ENCODE measurements at places on chromosomes 16 and 17. TPM values are rescaled to one million over a fixed set of nuclear protein-coding genes. Genes with fewer than 3 reads are reported as not detected.

The FNDC8 gene
- not detected for total RNA-seq

The FBXO39 gene
- 0.15 TPM for total RNA-seq

The FOXC2 gene
- 1.0 TPM for total RNA-seq

The ABCA6 gene
- 37.1 TPM for total RNA-seq

The LPCAT2 gene
- total RNA-seq, result 31.0 TPM

The RETREG3 gene
- total RNA-seq, result 50.0 TPM

The CALB2 gene
- 0.33 TPM for total RNA-seq

The MYBBP1A gene
- 41.3 TPM for total RNA-seq

The ZNF750 gene
- under 0.01 TPM for total RNA-seq

The KLHL11 gene
- 28.7 TPM for total RNA-seq

The CD300E gene
- total RNA-seq, result not detected

The KRT27 gene
- not detected for total RNA-seq

The SLC39A11 gene
- total RNA-seq, result 29.5 TPM

The CES3 gene
- 1.9 TPM for total RNA-seq

The CLDN7 gene
- total RNA-seq, result 6.5 TPM

The MYLK3 gene
- 0.15 TPM for total RNA-seq

The GRAP gene
- total RNA-seq, result 0.33 TPM

The CLEC3A gene
- total RNA-seq, result not detected

The MEIOC gene
- total RNA-seq, result 0.66 TPM

The MIEN1 gene
- 21.8 TPM for total RNA-seq

The SDR42E2 gene
- not detected for total RNA-seq

The PITPNM3 gene
- 0.44 TPM for total RNA-seq

The CHAD gene
- not detected for total RNA-seq

The ATP1B2 gene
- 0.17 TPM for total RNA-seq

The GPR139 gene
- total RNA-seq, result not detected

The SLC5A11 gene
- total RNA-seq, result not detected

The CTRB1 gene
- not detected for total RNA-seq

The PRDM7 gene
- not detected for total RNA-seq

The GRAPL gene
- total RNA-seq, result 0.66 TPM

The EPOP gene
- total RNA-seq, result 0.99 TPM

The CD300LB gene
- total RNA-seq, result not detected

The DNASE1L2 gene
- total RNA-seq, result 0.15 TPM

The MMP25 gene
- total RNA-seq, result not detected

The NOL3 gene
- total RNA-seq, result 12.8 TPM

The SCARF1 gene
- total RNA-seq, result 0.83 TPM

The EXOC3L1 gene
- not detected for total RNA-seq

The ACE gene
- total RNA-seq, result 7.9 TPM

The SGSH gene
- 31.6 TPM for total RNA-seq

The SSTR5 gene
- not detected for total RNA-seq

The SLC38A10 gene
- 95.6 TPM for total RNA-seq

The NHERF2 gene
- 60.4 TPM for total RNA-seq

The TMEM100 gene
- total RNA-seq, result 0.99 TPM

The EFNB3 gene
- total RNA-seq, result 0.83 TPM

The RNF43 gene
- total RNA-seq, result under 0.01 TPM

The TBC1D16 gene
- total RNA-seq, result 94.3 TPM

The NOS2 gene
- not detected for total RNA-seq

The SHISA6 gene
- total RNA-seq, result not detected

The IL17C gene
- total RNA-seq, result not detected

The RNF157 gene
- total RNA-seq, result 1.7 TPM

The ERN2 gene
- 0.15 TPM for total RNA-seq

The KRTAP4-4 gene
- total RNA-seq, result not detected

The CTDNEP1 gene
- 41.6 TPM for total RNA-seq

The CMTM1 gene
- total RNA-seq, result 2.0 TPM

The CMTM2 gene
- not detected for total RNA-seq

The SMIM36 gene
- total RNA-seq, result not detected

The RAMP2 gene
- not detected for total RNA-seq

Measured in smooth muscle cell of trachea (primary cell).